ENCODE measurements at places on chromosomes 3 and 15.
A peak's percentile ranks its signal among the peaks of the same experiment; 100 is the strongest.

DNA sequence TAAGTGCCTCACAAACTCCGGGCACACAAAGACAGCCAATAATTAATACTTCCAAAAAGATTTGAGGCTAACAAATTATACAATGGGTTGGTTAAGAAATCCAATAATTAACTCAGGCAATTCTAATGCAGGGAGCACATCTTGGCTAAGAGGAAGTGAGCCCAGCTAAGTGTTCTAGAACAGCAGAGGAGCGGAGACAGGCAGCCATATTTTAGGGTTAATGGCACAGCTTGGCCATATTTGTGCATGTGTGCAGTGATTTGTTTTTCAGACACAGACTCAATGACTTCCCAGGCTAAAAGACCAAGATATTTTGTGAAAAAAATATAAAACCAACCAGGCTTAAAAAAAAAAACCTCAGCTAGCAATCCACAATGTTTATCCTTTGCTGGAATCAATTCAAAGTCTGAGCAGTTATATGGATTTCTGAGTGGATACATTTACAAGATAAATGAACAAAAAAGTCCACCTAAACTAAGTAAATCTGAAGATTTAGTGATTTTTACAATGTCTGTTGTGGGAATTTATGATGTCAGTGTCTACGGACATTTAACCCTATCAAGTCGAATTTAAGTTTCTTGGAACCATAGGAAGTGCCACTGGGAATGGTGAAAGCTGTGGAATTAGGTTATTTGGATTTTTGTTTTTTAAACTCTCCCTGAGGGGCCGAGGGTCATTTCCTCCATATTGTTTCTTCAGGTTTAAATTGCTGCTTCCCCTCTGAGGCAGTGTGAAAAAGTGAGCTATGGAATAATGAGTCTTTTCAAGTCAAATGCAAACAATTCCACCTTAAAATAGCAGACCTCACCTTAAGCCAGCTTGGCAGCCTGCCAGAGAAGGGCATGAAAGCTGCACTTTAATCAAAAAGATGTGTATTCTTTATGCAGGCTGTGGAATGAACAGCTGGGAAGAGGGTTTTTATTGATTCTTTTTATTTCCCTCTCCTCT is 413.7 kb upstream of the TBL1XR1 start:
- no peak for DNase-seq

DNA sequence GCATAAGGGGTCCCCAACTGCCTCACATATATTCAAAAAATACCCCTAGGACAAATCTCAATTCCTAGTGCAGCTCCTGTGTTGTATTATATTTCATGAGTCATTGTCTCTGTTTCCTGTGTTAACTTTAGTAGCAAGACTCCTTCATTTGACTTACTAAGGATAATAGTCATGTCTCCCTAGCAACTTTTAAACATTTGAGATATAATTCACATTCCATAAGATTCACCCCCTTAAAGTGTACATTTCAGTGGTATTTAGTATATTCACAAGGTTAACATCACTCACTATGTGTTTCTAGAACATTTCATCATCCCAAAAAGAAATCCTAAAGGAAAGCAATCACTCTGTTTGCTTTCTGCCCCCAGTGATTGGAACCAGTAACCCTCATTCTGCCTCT is 121.3 kb upstream of the WNT7A start:
- peak; percentile 37 for DNase-seq

DNA sequence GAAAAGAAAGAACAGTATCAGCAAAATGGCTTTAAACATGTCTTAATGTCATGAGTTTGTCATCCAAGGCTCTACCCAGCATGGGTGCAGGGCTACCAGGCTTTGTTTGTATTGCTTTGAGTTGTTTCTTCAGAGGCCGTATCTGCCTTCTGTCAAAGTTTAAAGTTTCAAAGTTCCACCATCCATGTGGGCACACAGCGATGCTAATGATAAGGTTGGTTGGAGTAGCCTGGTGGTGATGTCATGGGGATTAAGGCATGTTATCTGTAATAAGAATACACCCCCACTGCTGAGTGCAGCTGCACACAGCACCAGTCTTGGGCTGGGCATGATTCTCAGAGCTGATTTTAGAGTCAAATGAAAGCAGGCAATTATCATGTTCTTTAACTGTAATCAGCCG is 72.0 kb upstream of the LRTM1 start:
- no peak for DNase-seq

GRCh38 chr3:155995525-155996370 is 124.6 kb upstream of the KCNAB1 start:
- DNase-seq: peak; percentile 51

DNA sequence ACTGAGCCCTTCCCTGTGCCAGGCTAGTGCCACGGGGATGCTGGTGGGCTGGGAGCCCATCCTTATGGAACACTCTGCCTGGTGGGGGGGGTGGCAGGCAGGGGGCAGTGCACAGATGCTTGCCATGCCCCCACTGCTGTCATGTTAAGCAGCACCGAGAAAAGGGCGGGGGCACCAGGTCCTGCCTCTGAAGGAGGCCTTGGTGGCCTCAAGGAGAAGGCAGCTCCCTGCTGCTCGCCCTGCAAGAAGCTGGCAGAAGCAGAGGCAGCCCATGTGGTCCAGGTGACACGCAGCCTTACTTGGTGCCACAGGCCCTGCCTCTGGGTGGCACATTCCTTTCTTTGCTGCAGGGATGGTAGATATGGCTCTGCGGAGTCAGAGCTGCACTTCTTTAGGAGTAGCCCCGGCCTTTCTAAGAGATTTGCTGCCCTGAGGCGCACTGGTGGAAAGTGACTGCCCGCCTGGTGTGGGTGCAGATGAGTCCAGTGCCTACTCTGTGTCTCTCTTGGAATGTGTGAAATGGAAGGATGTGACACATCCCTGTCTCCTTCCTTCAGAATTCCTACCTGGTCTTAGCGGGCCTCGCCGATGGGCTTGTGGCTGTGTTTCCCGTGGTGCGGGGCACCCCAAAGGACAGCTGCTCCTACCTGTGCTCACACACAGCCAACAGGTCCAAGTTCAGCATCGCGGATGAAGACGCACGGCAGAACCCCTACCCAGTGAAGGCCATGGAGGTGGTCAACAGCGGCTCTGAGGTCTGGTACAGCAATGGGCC is 145.8 kb downstream of the LRRK1 start:
- no peak for DNase-seq

DNA sequence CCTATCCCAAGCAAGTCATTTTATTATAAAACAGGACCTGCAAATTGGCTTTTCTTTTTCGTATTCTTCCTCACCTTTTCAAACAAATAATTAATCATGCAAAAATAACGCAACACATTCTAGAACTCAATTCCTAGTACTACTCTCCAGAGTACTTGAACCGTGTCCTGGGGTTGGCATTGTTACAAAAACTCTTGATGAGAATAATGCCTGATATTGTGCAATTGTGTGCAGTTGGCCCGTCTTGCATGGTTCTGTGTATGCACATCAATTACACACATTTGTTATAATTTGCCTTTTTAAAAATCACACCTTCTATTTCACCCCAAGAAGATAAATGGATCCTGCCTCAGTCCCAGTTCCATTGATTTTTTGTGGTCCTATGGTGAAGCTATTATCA is 205.4 kb downstream of the EPHB1 start:
- DNase-seq: no peak

DNA sequence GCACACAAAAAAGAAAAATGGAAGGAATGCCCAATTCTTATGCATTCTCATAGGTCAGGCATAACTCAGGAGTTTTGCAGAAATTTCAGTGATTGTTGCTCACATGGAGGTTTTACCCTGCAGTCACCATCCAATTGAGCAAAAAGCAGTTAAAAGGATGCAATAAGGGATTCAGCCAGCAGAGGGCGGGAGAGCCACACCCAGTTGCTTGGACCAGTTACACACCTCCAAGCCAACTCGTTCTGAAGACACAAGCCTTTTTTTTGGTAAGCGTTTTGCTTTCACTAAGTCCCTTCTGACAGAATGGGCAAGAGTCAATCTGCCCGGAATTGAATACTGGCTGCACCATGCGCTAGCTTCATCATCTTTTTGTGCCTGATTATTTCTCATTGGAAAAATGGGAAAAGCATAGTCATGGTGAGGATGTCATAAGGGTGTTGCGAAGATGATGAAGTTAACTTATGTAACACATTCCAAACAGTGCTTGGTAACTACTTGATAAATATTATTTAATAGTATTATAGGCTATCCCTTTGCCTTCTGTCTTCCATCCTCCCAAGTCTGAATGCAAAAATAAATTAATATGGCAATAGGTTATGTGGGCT is 154.4 kb upstream of the SGO1 start:
- DNase-seq: peak; percentile 72

- DNase-seq: no peak
These were observed 74.3 kb upstream of the PLSCR4 start for GRCh38 chr3:146325170-146325569.

DNA sequence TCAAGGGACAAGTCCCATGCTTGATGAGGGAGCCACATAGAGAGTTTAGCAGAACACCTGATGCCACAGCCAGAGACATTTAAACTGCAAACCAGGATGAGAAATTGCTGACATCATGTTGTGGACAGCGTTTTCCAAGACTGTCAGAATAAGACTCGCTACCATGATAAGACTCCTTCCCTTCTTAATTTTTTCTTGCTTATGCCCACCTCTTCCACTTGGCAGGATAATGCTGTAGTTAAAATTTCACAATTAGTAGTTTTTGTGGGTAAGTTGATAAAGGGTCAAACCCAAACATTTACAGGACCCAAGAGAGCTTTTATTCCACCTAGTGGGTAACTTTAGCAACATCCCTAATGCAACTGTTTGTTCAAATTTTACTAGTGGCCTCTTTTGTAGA is 3.0 kb upstream of the PIAS1 start:
- no peak for DNase-seq

DNA sequence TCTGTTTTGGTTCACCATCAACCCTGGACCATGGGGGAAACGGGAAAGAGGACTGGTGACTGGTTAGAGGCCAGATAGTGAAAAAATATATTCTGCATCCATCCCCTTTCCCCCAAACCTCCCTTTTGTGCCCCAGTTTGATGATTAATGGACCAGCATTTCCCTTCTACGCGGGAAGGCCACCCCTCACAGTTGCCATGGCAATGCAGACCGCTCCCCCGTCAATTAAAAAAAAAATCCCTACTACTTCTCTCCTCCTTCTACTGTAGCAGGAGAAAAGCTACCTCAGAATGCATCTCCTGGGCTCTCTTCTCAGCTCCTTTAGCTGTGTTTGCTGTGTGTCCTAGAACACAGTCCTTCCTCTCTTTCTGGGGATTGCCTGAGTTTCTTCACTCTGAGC is 4.0 kb downstream of the BAHD1 start:
- DNase-seq: no peak

GRCh38 chr3:12440927-12441714 is 43.2 kb upstream of the TSEN2 start:
- DNase-seq: peak; percentile 67

DNA sequence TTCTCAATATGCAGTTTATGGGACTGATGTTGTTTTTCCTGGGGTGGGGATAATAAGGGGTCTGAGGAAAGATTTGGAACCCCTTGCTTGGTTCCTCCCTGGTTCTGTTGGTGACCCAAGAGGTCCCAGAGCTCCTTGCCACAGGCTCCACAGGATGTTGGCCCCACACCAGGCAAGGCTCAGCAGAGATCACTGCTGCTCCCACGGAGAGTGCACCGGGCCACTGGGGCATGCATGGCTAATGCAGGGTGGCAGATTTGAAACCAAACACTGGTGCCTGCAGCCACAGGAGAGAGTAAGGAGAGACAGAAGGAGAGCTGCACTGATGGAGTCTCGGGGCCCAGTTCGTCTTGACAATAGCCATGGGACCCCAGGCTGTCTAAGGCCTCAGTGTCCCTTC is 2.5 kb downstream of the FAM107A start:
- DNase-seq: no peak

GRCh38 chr3:188899881-188900280 is 271.9 kb upstream of the TPRG1 start:
- no peak for DNase-seq

DNA sequence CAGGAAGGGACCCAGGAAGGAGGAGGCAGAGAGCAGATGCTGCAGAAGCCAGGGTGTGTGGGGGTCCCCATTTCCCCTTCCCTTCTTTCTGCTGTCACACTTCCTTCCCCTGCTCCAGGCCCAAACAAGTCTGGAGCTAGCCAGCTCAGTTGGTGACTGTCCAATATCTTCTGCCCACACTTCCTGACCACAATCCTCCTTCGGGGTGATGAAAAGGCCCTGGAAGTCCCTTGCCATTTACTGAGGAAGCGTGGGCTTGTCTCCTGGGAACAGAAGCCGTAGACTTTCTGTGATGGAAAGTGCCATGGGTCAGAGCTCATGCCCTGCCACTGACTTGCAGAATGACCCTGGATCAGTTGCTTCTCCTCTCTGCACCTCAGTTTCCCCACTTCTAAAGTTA is 39.0 kb downstream of the ANAPC13 start:
- DNase-seq: peak; percentile 52

- no peak for DNase-seq
These were observed 60.5 kb downstream of the TLE3 start for GRCh38 chr15:70037292-70037640.

- DNase-seq: peak; percentile 68
These were observed 17.6 kb downstream of the C15orf62 start for GRCh38 chr15:40787344-40787841.

Measured in fibroblast of skin of right quadriceps (primary cell).